ENCODE measurements at places on chromosomes 6 and 20.

- DNase-seq, result no peak
Observed at GRCh38 chr6:26025047-26025893, 62.0 kb upstream of the HFE start.

DNA sequence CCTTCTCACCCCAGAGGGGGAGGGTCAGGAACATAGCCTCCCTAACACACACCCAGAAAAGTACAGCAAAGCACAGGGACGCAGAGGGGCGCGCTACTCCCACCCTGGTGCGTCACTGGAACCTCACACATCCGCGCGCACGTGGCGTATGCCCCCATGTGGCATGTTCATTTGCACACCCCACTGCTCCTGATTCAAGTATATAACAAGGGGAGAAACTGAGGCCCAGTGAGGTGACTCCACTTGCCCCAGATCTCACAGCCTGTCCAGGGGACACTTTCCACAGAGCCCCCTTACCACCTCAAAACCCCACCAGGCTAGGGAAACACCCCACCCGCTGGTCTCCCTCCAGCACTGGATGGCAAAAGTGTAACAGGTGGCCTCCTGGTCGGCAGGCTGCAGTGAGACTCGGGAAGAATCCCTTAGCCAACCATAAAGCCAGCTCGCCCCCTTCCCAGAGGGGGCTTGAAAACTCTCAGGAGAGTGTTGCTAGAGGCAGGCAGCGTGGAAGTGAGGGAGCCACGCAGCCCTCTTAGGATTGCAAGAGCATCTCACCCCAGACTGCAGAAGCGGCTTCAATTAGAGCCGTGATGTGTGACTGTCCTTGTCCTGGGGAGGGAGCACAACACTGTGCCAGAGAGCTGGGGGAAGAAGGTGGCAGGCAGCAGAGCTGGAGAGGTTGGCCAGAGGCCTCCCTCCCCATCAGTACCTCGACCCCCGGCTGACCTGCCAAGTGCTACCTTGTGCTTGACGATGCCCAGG, at the start of gene GRM4:
TSS of gene GRM4 (minus strand) at position 67 of the 762 bp plus-strand sequence. CDS start 12,591 bp downstream, outside the sequence.
- DNase-seq, result no peak

DNA sequence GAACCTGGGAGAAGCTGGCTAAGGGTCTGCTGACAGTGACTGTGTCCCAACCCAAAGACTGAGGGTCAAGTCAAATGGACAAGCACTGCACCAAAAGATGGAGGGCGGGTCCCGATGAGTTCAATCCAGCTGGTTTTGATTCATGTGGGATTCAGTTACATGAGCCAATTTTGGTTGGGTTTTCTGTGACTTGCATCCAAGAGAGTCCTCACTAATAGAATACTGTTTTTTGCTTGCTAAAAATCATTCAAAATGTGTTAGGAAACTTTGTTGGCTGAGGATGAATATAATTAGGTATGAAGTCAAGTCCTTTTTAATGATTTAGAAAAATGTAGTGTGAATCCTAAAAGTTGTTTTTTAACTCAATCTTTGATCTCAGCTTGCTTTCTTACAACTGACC, 323.8 kb upstream of the NOX3 start:
- no peak for DNase-seq

DNA sequence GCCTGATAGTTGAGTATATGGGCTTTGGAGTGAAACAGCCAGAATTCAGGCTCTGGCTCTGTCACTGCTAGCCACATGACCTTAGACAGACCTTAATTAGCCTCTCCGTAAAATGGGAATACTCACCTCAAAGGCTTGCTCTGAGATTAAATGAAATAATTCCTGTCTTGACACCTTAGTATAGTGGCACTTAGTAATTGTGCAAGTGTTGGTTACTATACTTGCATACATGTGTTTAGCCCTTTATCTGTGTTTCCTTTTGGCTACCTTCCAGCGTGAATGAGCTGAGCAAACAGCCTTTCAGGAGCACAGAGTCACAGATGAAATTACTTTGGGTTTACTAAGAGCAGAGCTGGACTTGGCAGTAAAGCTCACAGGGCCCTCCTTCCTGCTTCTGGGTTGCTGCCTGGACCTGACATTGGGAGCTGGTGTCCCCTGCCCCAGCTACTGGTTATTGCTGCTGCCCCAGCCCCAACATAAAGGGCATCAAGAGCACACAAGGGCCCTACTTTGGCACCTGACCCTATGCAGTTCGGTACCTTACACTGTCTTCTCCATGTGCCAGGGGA, 32.8 kb downstream of the CD164 start:
- peak; percentile 21 for DNase-seq

GRCh38 chr20:23341073-23341472, 9.5 kb upstream of the NXT1 start:
- DNase-seq, result no peak

DNA sequence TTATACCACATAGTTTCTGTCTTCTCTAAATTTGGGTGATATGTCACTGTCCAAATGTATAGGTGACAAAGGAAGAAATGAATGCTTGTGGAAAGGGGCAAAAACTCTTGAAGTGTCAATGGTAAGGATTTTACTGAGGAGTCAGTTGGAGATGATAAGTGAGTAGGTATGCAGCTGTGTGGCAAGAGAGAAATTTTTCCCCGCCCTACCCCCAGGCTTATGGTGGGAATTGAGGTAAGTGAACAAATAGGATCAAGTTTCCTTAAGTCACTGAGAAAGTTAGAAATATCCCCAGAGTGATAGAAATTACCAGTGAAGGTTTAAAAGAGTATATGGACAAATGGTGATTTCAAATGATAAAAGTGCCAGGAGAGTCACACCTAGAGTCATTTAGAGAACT, 11.8 kb downstream of the DSE start:
- no peak for DNase-seq

- DNase-seq, result no peak
Observed at GRCh38 chr6:56671651-56672461, 29.2 kb upstream of the DST start.

DNA sequence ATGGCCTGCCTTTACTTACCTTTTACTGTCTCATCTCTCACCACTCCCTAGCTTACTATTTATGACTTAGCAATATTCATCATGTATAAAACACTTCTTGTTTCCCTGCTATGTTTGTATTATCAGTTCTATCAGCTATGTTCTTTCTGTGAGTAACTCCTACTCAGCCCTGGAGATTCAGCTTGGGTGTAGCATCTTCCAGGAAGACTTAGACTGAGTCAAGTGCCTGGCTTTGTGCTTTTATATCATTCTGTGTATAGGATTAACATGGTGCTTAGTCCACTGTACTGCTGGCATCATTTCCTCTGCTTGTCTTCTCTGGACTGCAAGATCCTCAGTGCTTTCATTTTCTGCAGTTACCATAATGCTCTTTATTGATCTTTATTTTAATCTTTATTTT, 257.8 kb downstream of the BTBD3 start:
- no peak for DNase-seq

DNA sequence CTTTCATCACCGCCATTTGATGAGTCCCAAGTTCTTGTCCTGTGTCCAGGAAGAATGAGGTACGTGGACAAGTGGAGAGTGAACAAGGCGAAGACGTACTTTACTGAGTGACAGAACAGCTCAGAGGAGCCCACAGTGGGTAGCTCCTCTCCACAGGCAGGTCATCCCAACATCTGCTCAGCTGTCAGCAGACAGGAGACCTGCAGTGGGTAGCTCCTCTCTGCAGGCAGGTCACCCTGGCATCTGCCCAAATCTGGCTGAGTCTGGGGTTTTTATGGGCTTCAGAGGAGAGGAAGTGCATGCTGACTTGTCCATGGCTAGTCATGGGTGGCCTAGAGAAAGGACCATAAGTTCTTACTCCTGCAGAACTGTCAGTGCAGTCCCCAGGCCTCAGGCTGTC, 32.7 kb upstream of the PDYN start:
- no peak for DNase-seq

- no peak for DNase-seq
Observed at GRCh38 chr6:152232501-152233151, 404.5 kb downstream of the SYNE1 start.

- DNase-seq, result no peak
Observed at GRCh38 chr6:29301316-29301715, at the start of gene OR14J1. TSS of gene OR14J1 (plus strand) at chr6:29301701. CDS start at chr6:29306690, 4,989 bp downstream.

DNA sequence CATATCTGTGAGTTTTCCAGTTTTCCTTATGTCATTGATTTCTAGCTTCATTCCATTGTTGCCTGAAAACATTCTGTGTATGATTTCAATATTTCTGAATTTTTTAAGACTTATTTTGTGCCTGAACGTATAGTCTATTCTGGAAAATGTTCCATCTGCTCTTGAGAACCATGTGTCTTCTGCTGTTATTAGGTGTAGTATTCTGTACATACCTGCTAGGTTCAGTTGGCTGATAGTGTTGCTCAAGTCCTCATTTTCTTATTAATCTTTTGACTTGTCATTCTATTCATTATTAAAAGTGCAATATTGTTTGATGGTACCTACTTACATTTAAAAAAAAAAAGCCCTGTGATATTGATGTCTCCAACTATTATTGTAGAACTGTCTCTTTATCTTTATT, 869.8 kb upstream of the MAN1A1 start:
- no peak for DNase-seq

DNA sequence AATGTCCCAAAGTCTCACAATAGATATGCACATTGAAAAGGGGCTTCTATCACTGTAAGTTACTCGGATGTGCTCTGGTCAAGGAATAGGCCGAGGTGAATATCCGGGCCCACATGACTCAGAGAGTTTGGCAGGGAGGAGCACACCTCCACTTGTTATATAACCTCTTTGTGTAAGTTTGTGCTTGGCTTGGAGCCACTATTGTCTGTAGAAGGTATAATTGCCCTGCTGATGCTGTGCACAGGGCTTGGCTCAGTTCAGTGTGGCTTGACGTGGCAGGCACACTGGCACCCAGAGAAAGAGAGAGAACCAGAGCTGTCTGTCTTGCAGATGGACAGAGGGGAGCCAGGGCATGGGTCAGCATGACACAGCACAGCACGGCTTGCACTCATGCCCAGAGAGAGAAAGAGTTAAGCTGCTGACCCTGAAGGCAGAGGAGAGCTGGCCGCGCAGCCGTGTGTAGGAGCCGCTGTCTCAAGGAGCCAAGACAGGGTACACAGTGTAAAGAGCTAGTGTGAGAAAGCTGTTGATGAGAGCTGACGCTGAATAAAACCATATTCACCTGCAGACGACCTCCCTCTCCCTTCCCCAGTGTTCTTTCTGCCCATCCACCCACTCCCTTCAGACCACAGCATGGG, 482.5 kb downstream of the C6orf118 start:
- DNase-seq, result peak; percentile 5

GRCh38 chr6:36920546-36920945, 34.0 kb upstream of the PI16 start:
- DNase-seq, result no peak

- no peak for DNase-seq
Observed at GRCh38 chr6:51118792-51119191, 300.1 kb downstream of the TFAP2B start.

- no peak for DNase-seq
Observed at GRCh38 chr6:132259070-132259469, 142.2 kb downstream of the MOXD1 start.

DNA sequence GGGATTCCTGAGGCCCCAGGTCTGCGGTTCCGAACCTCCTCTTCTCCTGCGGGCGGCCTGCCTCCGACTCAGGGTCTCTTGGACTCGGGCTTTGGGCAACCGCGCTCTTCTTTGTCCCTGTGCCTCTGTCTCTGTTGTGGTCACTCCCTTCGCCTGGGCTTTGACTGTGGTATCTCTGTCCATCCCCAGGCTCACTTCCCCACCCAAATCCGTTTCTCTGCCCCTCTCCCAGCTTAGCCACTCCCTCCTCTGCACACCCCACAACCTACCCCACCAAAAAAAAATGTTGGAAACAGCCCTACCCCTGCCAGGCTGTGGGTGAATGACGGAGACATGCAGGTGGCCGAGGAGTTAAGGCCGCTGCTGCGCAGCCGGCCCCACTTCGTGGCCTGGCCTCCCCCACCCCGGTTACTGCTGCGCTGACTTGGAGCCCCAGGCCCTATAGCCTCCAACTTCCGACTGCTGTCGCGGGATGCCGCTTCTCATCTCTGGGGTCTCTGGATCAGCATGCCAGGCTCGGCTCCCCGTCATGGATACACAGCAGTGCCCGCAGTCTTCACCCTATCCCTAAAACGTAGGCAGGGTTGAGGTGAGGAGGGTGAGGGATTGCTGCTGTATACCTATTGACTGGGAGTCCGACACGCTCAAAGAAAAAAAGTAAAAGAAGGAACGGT, 2.7 kb upstream of the MAFB start:
- DNase-seq, result no peak

DNA sequence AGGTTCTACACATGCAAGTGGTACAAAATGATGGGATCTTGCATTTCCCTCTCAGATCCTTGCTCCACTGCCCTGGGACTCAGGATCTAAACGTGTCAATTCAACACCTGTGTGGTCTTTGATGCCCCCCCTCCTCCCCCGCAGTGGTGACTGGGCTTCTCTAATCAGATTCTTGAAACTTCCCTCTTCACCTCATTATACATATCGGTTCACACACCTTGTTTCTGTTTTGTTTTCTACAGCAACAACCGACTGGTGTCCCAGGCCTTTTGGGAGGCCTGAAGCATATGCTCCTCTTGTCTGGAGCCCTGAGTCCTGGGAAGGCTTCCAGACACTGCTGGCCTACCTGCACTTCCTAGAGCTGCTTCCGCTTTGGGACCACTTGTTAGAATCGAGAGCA, 20.0 kb downstream of the SAMD3 start:
- DNase-seq, result no peak

- DNase-seq, result no peak
Observed at GRCh38 chr6:156602066-156602385, 175.2 kb upstream of the ARID1B start.

- no peak for DNase-seq
Observed at GRCh38 chr20:37238426-37238825, 23.2 kb downstream of the GHRH start.

DNA sequence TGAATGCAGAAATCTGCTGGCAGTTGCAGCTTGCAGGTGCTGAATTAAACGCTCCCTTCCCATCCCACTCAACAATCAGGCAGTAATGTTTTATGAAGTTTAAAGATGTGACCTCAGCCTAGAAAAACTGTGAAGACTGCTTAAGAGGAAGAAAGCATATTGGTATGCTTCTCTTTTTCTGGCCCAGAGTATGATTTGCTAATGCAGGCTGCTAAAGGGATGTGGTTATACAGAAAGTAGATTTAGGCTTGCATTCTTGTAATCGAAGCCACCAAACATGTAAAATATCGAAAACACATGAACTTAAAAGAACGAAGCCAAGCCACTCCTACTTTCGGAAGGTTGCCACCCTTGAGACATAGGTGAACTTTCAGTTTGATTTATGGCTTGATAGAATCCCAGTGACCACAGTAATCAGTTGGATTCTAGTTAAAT, 40.7 kb downstream of the MAP3K5 start:
- DNase-seq, result no peak

DNA sequence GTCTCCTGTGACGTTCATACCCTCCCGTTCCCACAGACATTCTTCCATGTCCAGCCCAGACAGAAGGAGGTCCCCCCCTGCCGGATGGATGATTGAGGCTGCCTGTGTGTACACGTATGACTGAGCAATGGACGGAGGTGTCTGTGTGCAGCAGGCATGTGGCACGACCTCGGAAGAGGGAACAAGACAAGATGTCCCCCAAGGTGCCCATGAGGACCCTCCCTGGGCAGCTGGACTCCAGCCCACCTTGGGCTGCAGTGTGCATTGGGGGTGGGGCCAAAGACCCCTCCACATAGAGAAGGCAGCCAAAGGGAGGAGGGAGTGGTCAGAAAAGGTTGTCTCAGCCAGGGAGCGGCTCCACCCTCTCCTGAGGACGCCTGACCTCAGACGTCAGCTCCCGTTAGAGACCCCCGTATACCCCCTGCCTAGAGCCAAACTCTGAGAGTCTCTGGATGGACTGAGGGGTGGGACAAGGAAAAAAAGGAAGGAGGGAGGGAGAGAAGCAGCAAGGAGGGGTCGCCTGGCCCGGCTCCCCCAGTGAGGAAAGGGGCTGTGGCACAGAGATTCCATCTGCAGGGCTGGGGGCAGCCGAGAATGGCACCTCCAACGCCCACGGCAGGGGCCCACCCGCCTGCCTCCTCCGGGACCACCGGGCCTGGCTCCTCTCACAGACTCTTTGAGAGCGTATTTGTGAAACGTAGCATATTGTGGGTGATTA, 92.9 kb upstream of the BHLHE23 start:
- DNase-seq, result no peak
